CD14-positive monocyte (primary cell): ENCODE measurements at places on chromosomes 4 and X. TPM values are rescaled to one million over a fixed set of nuclear protein-coding genes. Genes with fewer than 3 reads are reported as not detected.

GRCh38 chr4:30723201-30723955 is 3.2 kb downstream of the PCDH7 start:
- no peaks in the 10 kb centered on the region for H3K4me1 ChIP-seq
- no peak for DNase-seq
- no peak overlapping the region for H3K4me3 ChIP-seq

- H3K36me3 ChIP-seq: peaks cover 2% of the 10 kb centered on the region
- DNase-seq: no peak
- no peak overlapping the region for H3K4me3 ChIP-seq
- no peak overlapping the region for H3K27ac ChIP-seq
- no peaks in the 10 kb centered on the region for H3K27me3 ChIP-seq
Measured at GRCh38 chrX:18616688-18617406, 55.1 kb downstream of the RS1 start.

DNA sequence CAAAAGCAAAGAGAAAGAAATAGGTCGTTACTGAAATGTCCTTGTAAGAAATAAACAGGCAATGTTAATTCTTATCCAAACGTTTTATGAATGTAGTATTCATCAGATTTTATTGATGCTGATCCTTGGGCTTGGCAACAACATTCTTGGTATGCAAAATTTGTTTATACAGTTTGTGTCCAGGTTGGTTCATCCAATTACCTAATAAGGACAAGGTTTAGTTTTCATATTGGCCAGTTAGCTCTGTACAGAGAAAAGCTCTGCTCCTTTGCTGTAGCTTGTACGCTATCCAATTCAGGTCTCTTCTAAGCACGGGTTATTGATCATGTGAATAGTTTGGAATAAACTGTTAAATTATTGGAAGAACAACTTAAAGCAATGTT is 14.4 kb upstream of the CCNG2 start:
- DNase-seq: no peak
- no peaks in the 10 kb centered on the region for H3K36me3 ChIP-seq
- H3K4me3 ChIP-seq: no peak overlapping the region
- H3K27me3 ChIP-seq: no peaks in the 10 kb centered on the region

Gene LRRC66
- not detected for polyA plus RNA-seq
